ENCODE measurements at places on chromosomes 4 and X. TPM values are rescaled to one million over a fixed set of nuclear protein-coding genes. Genes with fewer than 3 reads are reported as not detected.
A peak's percentile ranks its signal among the peaks of the same experiment; 100 is the strongest.

GRCh38 chr4:7929118-7929951 is 10.3 kb downstream of the AFAP1 start:
- DNase-seq, result no peak

DNA sequence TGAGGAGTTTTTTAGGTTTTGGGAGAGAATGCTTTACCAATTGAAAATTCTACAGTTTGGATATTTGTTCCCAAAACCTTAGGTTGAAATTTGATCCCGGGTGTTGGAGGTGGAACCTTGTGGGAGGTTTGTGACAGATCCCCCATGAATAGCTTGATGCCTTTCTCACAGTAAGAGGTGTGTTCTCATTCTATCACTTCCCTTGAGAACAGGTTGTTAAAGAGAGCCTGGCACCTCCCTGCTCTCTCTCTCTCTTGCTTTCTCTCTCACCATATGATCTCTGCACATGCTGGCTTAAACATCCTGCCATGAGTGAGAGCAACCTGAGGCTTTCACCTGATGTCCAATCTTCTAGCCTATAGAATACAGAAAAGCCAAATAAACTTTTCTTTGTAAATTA is 1475.5 kb upstream of the AGA start:
- DNase-seq, result no peak

DNA sequence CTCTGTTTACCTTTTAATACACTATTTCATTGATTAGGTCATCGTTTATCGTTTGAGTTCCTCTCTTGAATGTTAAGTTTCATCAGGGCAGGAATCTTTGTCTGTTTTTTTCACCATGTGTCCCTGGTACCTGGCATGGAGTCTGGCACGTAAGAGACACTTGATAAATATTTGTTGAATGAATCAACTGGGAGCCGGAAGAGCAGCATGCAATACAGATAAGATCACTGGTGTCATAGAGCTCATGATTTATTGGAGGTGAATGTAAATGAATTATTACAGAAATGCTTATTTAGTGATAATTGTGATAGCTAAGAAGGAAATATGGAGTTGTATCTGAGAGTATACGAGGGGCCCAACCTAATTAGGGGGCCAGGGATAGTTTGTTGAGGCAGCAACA is 62.8 kb downstream of the UCHL1 start:
- no peak for DNase-seq

- DNase-seq, result no peak
These were observed 159.1 kb upstream of the PITX2 start for GRCh38 chr4:110781944-110782343.

GRCh38 chr4:135838889-135839288 is 1637.3 kb upstream of the PABPC4L start:
- DNase-seq, result peak; percentile 2

- no peak for DNase-seq
These were observed 72.5 kb downstream of the C4orf46 start for GRCh38 chr4:158599150-158599549.

- DNase-seq, result peak; percentile 8
These were observed 954.3 kb downstream of the PCDH7 start for GRCh38 chr4:31674313-31674947.

DNA sequence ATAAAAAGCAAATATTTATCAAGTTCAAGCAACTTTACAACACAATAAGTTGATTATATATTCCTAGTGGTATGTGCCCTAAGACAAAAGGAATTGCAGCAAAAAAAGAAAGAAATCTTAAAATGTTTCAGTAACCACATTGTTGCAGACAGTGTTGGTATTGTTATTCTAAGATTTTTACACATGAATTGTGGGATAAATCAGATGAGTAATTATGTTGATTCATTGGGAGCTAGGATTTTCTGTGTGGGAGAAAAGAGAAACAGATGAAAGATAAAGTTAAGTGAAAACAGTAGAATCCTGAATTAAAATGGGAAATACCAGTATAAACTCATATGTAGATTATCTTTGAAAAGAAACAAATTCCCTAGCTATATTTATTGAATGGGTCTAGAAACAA is 362.4 kb downstream of the PPP3CA start:
- DNase-seq, result peak; percentile 66

The ZAR1 gene
- total RNA-seq, result not detected

The CHRDL1 gene
- 0.36 TPM for total RNA-seq

The TRPC5OS gene
- not detected for total RNA-seq

The APOO gene
- 9.0 TPM for total RNA-seq

Data from IMR-90 (cell line).